Activated CD8-positive, alpha-beta memory T cell treated with anti-CD3 and anti-CD28 coated beads, Interleukin-2, amount 50 U/mL, for 48 hours (primary cell): ENCODE measurements at places on chromosomes 5 and 9.
A peak's percentile ranks its signal among the peaks of the same experiment; 100 is the strongest.

DNA sequence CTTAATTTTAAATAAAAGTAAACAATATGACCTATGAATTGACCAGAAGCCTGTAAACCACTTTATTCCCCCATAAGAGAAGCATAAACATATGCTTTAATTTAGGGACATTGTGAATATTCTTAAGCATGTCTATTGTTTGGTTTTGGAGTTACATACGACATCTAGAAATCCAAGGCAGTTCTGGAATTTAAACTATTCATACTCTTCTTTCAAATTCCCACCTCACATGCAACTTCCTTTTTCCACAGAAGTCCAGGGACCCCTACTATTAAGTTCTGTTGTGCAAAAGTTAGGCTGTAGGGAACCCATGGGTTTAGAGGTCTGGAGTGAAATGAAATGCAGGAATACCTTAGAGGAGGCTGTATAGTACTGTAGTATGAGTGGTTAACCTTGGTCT, 2.1 kb downstream of the RIC1 start:
- no peak for DNase-seq

DNA sequence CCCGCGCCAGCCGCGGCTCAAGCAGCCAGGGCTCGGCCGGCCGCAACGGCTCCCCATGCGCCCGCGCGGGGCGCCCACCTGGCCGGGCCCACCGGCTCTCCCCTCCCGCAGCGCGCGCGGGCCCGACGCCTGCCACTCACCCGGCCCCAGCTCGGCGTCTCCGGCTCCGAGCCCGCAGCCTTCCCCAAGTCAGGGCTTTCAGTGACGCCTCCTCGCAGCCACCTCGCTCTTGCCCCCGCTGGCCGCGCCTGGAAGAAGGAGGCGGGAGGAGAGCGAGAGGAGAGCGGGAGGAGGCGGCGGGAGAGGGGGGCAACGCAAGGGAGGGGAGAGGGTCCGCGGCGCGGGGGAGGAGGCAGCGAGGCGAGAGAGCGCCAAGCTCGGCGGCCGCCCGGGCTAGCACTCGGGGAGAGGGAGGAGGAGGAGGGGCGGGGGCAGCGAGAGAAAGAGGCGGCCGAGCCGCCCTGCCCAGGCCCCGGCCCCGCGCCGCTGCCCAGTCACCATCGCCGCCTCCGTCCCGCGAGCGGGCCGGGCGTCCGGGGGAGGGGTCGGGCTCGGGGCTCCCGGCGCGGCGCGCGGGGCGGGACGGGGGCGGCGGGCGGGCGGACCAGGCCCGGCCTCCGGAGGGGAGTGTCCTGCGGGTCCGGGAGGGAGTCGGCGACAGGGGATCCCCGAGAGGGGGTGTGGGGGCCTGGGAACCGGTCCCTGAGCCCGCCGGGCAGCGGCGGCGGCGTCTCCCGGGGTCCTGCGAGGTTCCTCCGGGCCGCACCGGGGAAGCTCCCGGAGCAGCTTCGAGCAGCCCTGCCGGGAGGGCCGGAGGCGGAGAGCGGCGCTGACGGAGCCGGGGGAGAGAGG, at the start of gene LHFPL2:
Gene LHFPL2, minus strand, starts transcription at position 414 of the 852 bp plus-strand sequence. CDS start 138,559 bp downstream, outside the sequence.
- DNase-seq = peak; percentile 67

- no peak for DNase-seq
Observed at GRCh38 chr9:34072868-34073590, 24.3 kb upstream of the UBAP2 start.

GRCh38 chr9:97848480-97849237, 4.4 kb upstream of the FOXE1 start:
- DNase-seq = no peak

- DNase-seq = no peak
Observed at GRCh38 chr5:159096243-159096923, 3.3 kb downstream of the EBF1 start.

DNA sequence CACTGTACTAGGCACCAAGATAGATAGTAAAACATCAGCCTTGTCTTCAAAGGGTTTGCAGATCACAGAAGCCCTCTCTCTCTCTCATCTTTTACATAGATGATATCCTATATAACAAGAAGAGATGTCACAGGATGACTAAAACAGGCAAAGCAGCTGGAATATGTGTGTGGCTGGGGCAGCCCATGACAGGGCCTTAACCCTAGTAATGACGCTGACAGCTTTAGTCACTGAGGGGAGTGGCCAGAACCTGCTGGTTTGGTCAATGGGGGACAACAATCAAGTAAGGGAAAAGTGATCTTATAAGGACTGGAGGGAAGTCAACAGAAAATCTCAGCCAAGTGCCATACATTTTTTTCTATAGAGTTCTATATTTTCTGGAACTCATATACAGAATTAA, 41.9 kb upstream of the RIC1 start:
- peak; percentile 65 for DNase-seq

GRCh38 chr9:130444565-130445221, at the start of gene ASS1:
TSS of gene ASS1 (plus strand) at chr9:130444961. CDS start at chr9:130452229, 7,268 bp downstream.
- peak; percentile 70 for DNase-seq
